ENCODE measurements at places on chromosomes 4 and X. TPM values are rescaled to one million over a fixed set of nuclear protein-coding genes. Genes with fewer than 3 reads are reported as not detected.

MYOZ2 gene
- total RNA-seq = 0.18 TPM

CT47A7 gene
- not detected for total RNA-seq

XG gene
- total RNA-seq = 1.2 TPM

SLC4A4 gene
- total RNA-seq = 0.29 TPM

EDA2R gene
- not detected for total RNA-seq

CT83 gene
- total RNA-seq = not detected

CACNA1F gene
- total RNA-seq = 0.09 TPM

NUDT11 gene
- not detected for total RNA-seq

GABRE gene
- 40.4 TPM for total RNA-seq

RCHY1 gene
- total RNA-seq = 38.2 TPM

FRAS1 gene
- 35.7 TPM for total RNA-seq

TMEM255A gene
- 2.9 TPM for total RNA-seq

PTTG2 gene
- not detected for total RNA-seq

BTK gene
- not detected for total RNA-seq

GRCh38 chr4:138401334-138401733 is 159.2 kb upstream of the SLC7A11 start:
- no peak for DNase-seq

DNA sequence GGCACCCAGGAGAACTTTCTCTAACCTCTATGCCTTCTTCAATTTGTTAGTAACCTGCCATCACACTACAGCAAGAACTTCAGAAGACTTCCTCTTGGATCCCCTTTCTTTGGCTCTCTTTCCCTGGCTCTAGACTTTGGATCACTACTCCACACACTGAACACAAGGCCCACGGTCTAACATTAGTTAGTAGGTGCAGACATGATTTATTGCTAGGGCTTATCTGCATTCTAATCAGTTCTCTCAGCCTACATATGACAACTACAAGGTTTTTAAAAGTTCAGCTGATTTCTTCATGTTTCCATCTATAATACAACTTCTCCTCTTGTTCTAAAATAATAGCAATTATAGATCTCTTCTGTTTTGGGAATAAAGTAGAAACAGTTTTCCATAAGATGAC is 209.1 kb upstream of the ANXA10 start:
- DNase-seq = no peak

GRCh38 chrX:104427073-104427472 is 138.9 kb upstream of the IL1RAPL2 start:
- DNase-seq = no peak

DNA sequence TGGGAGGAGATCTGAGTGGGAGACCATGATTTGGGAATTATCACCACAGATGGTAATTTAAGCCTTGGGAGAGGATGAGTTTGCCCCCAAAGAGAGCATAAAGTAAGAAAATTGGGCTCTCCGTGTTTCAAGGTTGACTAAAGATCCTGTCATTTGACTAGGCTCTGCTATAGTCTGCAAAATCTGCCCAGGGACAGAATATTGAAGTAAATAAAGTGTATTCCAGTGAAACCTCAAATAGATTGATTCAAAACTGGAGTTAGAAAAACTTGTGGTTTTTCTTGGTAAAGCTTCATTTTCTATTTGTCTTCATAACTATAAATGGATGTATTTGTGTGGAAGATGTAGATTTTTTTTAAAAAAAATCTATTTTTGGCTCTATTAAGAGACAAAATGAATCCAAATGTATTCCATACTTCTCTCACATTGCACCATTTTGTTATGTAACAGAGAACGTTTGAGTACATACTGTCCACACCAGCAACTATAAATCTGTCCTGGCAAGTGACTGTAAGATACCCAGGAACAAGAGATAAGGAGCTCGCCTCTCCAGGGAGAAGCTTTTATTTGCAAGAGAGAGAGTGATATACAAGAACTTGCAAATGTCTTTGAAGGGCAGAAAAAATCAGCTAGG is 170.2 kb downstream of the CBR4 start:
- DNase-seq = no peak

- no peak for DNase-seq
Measured at GRCh38 chr4:146033149-146033548, 94.5 kb upstream of the ZNF827 start.

- no peak for DNase-seq
Measured at GRCh38 chrX:51737091-51737490, 6.2 kb upstream of the GSPT2 start.

DNA sequence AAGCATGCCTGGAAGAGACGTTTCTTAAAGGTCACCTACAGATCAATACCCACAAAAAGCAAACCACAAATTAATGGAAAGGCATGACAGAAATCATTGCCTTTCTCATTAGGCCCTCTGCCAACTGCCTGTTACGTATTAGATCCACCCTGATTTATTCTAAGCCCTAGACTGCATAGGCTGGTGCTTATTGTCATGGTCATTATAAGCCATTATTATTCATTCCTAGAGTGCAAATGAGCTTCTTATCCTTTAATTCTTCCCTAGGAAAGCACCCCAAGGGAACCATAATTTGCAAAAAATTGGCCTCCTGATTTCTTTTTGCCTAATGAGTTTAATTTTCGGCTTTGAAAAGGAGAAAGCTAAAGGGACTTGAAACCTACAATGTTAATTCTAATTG is 184.2 kb upstream of the GPRIN3 start:
- DNase-seq = no peak

Data from Caco-2 (cell line).